HT1080 (cell line): ENCODE measurements at places on chromosomes 7 and 10. TPM values are rescaled to one million over a fixed set of nuclear protein-coding genes. Genes with fewer than 3 reads are reported as not detected.

The RNF32 gene
- total RNA-seq: 1.2 and 1.7 TPM in 2 replicates

The OPN1SW gene
- total RNA-seq: not detected in 2 replicates

The LIPN gene
- total RNA-seq: not detected in 2 replicates

The BMPER gene
- total RNA-seq: 2.4 and 3.8 TPM in 2 replicates

The TEX47 gene
- total RNA-seq: not detected in 2 replicates

GRCh38 chr10:132918617-132919373 is 23.6 kb downstream of the CFAP46 start:
- no peak for DNase-seq

DNA sequence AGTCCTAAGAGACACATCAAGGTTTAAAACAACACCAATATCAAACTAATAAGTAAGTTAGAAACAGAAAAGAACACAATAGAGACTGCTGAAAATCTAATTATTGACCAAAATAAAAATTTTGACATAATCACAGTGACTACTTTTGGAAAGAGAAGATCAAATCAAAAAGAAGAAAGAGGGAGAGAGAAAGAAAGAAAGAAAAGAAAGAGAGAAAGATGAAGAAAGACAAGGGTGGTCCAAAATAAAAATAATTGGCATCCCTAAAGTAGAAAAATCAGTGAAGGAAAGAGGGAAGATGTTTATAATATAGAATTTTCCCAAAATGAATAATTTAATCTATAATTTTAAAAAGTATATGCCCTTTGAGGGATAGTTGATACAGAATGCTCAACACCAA is 118.8 kb upstream of the VIPR2 start:
- no peak for DNase-seq

DNA sequence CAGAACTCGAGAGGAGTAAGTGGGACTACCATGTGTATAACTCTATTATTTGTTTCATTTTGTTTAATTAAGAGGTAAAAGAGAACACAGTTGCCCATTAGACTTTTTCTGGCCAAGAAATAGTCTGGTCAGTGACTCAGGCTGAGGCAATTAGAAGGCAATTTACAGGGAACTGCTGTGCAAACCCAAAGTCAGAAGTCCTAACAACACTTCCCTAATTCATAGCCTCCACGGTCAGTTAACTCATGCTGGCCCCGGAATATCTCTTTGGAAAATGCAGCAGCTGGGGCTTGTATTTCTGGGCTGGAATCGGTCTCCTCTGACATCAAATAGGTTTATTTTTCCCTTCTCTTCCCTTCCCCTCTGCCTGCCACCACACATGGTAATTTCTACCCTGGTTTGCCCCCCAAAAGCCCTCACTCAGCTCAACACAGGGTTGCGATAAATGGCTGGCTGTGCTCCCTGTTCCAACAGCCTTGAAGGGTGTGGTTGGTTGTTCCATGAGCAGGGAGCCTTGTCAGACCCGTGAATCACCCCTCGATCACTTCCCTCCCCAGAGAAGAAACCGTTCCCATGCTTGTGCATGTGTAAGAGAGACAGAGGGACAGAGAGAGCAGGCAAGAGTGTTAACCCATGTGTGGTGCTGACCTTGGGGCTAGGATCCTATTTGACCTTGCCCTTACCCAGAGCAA is 5.3 kb downstream of the SH3PXD2A start:
- peak; percentile 96 for DNase-seq

DNA sequence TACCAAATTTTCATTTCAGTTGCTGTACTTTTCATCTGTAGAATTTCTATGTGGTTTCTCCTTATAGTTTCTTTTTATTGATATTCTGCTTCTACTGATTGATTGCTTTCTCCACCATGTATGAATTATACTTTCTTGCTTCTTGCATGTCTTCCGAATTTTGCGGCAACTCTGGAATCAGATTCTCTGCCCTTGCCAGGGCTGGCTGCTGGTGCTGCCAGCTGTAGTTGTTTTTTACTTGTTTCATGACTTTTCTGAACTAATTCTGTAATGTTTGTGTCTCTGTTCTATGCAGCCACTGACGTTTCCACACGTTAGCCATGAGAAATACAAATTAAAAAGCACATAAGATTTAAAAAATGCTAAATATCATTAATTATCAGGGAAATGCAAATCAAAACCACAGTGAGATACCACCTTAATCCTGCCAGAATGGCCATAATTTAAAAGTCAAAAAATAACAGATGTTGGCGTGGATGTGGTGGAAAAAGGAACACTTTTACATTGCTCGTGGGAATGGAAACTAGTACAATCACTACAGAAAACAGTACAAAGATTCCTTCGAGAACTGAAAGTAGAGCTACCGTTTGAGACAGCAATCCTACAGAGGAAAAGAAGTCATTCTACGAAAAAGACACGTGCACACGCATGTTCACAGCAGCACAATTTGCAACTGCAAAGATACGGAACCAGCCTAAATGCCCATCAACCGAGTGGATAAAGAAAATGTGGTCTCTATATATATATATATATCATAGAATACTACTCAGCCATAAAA is 51.5 kb downstream of the MAD1L1 start:
- DNase-seq: no peak

DNA sequence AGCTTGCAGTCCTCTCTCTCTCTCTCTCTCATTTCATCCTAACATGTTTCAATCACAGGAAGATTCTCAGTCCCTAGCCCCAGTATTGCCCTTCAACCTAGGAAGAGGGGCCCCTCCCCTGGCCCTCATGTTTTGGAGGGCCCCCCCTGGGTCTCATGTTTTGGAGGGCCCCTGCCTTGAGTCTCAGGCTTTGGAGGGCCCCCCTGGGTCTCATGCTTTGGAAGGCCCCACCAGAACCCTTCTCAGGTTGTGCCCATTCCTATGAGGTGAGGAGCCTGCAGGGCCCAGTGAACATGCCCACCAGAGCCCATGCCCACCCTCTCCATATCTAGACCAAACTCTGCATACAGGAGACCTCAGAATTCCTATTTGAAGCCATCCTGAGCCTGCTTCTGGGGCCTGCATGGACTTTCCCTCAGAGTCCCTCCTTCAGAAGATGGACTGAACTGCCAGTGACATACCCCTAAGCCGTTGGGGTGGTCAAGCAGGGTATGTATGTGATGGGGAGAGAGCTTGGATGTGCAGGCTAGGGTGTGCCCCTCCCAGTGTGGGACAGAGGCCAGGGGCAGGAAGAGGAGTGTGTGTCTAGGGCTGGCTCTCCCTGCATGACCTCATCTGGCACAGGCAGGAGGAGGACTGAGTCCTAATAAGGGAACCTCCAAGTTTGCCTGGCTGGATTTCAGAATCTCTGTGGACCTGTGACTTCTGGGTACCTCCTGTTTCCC is 8.1 kb upstream of the VDAC2 start:
- DNase-seq: peak; percentile 64

GRCh38 chr7:15470825-15471668 is 90.8 kb downstream of the AGMO start:
- DNase-seq: peak; percentile 26

GRCh38 chr10:110706690-110707098 is 62.6 kb downstream of the RBM20 start:
- DNase-seq: peak; percentile 79

DNA sequence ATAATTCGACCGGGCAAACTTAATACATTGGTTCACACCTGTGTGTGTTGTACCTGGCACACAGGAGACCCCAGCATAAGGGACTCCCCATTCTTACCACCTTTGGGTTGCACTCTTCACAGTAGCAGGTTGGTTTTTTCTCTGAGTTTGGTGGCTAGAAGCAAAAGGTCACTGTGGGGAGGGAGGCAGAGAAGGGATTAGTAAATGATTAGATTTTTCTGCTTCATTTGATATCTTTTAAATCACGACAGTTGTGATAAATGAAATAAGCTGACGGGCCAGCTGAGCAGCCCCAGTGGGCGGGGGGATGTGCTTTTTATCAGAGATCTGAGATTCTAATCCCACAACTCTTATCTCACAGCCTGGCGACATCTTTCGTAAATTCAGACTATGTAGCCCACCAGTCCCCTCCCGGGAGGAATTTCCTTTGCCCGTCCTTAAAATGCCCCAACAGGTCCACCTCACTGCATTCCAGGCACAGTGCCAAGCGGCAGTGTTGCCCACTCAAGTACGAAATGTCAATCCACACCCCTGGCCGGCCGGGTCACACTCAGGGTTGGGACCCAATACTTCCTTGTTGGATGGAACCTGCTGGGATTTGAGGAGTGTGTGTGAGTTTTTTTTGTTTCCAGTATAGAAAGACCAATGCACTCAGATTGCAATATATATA is 10.5 kb upstream of the KCP start:
- DNase-seq: no peak

DNA sequence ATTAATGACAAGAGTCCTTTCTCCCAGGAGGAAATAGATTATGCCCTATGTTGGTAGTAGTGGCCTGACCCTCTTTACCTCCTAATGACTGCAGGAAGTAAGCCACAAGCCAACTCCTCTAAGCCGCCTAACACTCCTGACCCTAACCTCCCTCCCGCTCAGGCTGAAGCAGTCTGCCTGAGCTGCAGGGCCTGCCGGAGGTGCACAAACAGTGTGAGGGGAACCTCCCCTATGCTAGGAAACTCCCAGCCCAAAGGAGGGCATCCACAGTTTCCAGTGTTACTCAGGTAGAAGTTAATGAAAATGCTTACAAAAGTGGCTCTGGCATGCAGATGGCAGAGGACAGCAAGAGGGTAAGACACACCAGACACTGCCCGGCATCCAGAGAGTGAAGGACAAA is 294.4 kb upstream of the GALNT17 start:
- DNase-seq: no peak

GRCh38 chr7:34552502-34552901 is 105.5 kb upstream of the NPSR1 start:
- no peak for DNase-seq

DNA sequence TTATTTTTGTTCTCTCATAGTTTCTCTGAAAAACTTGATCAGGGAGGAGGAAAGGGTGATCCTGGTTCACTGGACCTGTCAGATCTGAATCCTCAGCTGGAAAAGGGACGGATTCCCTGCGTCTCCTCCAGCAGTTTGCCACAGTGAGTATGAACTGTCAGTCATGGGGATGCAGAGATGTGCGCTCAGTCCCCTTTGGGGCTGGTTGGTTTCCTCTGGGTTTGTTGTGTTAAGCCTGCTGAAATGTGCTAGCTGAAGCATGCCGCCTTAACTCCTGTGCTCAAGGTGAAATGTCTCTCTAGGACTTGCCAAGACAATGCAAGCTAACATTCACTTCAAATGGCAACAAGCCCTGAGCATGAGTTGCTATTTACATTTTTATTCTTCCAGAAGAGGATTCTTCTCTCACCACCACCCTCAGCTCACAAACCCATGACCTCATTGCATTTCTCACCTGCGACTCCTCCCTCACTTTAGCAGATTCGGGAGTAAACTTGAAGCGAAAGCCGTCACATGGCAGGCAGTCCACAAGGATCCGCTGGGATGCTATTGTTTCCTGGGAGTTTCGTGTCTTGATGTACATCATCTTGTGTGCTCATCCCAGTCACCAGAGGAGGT is 192.9 kb upstream of the FZD8 start:
- no peak for DNase-seq

DNA sequence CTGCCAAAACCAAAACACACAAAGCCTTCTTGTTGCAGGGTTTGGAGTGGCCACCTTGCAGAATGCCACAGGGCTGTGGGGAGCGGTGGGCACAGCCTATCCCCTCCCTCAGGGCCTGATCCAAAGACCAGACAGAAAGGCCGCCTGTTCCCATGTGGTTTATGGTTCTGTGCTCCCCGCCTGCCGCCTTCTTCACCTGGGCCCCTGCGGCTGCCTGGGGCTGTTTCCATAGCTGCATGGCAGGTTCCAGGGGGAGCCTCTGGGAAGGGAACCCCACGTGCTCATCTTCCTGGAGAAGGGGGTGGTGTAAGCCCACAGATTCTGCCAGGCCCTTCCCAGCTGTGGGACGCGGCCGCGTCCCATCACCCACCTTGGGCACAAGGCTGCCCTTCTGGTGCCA is 70.7 kb upstream of the EZH2 start:
- no peak for DNase-seq

GRCh38 chr10:71202314-71202713 is 10.1 kb upstream of the UNC5B start:
- DNase-seq: no peak

DNA sequence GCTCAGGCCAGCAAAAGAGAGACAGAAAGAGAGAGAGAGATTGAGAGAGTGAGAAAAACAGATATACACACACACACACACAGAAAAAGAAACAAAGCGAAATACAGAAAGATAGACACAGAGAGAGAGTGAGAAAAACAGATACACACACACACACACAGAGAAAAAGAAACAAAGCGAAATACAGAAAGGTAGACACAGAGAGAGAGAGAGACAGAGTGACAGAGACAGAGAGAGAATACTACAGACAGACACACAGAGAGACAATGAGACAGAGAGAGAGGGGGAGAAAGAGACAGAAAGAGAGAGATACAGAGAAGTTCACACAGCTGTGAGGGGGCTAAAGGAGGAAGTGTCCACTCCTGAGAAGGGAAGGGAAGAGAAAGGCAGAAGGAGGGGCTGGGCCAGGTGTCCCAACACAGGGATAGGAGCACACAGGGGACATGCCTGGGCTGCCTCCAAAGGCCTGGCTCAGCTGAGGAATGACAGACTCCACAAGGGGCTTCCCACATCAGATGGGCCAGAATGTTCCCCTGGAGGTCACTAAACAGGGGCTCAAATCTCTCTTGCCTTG is 4.3 kb downstream of the GCK start:
- no peak for DNase-seq

GRCh38 chr7:29091715-29092114 is 54.6 kb downstream of the CPVL start:
- DNase-seq: no peak

DNA sequence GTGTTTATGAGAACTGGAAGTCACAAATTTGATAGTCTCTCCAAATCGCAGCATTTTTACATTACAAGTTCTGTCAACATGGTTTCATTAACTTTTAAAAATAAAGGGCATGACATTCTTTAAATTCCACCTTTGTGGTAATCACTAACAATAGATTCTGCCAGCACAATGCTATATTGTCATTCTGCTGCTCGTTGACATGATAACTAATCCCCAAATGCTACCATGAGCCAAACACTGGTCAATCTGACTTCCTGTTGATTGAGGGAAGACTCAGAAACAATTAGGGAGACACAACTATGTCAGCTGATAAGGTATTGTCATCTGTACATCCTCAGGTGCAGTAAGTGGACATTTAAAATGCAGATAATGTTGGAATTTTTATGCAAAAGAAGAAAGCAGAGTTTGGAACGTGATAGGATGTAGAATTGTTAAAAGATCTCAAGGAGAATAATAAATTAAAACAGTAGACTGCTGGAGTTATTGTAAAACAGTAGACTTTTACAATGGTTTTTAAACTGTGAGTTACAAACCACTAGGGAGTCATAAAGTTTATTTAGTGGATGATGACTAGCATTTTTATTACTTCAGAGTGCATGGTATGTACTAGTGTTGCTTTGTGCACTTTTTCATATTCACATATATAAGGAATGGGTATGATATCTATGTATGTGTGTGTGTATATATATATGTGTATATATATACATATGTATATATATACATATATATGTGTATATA is 126.4 kb upstream of the DKK1 start:
- DNase-seq: no peak

DNA sequence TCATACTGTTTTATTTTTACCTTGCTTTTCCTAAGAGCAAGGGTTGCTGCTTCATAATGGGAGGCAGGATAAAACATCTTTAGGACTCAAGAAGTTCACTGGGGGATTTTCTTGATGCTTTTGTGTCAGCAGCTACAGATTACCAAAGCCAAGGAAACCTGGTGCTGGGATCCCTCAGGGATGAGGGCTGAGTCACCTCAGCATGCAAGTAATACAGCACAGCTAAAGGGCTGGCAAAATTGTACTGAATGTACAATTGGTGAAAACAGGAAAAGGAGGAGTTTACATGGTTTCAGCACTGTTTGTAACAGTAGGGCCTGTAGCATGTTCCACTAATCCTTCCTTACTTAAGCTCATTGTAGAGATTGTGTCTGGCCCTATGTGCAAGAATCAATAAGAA is 1056.8 kb downstream of the SORCS1 start:
- DNase-seq: peak; percentile 67
